ENCODE measurements at places on chromosomes 2 and 18. TPM values are rescaled to one million over a fixed set of nuclear protein-coding genes. Genes with fewer than 3 reads are reported as not detected.

Gene GBX2
- not detected for total RNA-seq

Gene DTYMK
- 9.4 TPM for total RNA-seq

Gene GAL3ST2
- total RNA-seq, result not detected

Gene BOLL
- not detected for total RNA-seq

Gene DAPL1
- total RNA-seq, result not detected

Gene TXNDC2
- not detected for total RNA-seq

Gene TUBB8B
- not detected for total RNA-seq

Gene DNER
- total RNA-seq, result 2.3 TPM

Gene CRYGD
- total RNA-seq, result not detected

Gene CXCR1
- total RNA-seq, result 0.54 TPM

Gene CASP8
- 2.8 TPM for total RNA-seq

Gene IL1A
- not detected for total RNA-seq

Gene DSG2
- total RNA-seq, result 37.1 TPM

Gene OBSL1
- total RNA-seq, result 165 TPM
